ENCODE measurements at places on chromosomes 6 and 20.

DNA sequence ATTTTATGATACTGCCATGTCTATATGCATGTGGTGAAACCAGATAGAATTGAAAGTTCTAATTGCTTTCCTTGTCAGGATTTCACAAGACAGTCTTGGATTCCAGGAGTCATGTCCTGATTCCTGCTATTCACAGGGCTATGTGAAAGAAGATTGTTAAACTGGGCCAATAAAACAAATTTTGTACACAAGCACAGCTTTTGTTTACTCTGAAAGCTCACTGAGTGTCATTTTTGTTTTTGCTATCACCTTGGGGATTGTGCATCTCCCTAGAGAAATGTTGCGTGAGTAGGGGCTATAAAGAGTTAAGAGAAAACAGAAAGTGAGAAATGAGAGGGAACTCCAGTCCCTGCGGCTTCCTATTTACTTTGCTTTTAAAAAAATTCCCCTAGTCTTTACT lies 627.5 kb downstream of the PKHD1 start:
- no peak for DNase-seq

- no peak for DNase-seq
Measured at GRCh38 chr6:14772188-14772587, 473.7 kb upstream of the JARID2 start.

DNA sequence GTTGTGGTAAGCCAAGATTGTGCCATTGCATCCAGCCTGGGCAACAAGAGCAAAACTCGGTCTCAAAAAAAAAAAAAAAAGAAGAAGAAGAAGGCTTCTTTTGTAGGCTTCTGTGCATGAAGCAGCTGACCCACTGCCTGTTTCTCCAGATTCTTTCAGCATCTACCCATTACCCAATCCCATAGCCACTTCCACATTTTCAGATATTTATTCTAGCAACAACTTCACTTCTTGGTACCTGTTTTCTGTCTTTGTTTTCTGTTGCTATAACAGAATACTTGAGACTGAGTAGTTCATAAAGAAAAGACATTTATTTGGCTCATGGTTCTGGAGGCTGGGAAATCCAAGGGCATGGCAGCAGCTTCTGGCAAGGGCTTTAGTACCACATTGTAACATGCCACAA lies 95.3 kb upstream of the SGK1 start:
- no peak for DNase-seq

DNA sequence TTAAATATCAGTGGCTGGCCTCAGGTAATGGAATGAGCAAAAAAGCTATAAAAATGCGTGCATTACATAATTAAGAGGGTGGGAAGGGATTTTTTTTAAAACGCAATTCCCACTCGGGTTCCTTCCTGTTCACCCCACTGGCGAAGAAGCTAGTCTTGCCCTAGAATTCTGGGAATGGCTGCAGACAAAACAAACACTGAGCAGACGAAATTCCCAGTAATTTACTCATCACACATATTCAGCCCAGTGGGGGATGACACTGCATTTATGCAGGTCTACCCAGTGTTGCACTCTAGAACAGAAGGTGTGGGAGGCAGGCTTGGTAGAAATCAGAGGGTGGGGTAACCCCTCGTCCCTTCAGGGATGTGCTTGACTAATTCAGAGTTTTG lies 2695.0 kb upstream of the DEFB115 start:
- DNase-seq = no peak

DNA sequence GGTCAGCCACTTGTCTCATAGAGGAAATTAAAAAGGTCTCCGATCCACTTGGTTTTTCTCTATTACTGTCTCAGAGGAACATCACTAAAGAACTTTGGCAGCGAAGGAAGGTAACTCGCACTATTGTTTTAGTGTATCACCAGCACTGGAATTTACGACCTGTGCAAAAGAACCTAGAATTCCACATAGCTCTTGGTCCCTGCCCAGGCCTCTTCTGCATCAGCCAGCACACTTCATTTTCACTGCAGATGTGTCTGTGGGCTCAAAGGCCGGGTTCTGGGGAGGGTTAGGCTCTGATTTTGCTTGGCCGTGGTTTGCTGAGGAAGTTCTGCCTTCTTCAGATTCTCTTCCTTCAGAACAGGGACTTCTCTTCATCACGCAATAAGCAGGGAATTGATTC lies 102.8 kb upstream of the TMEM181 start:
- DNase-seq = no peak

- no peak for DNase-seq
Measured at GRCh38 chr6:24880451-24880850, 55.3 kb downstream of the RIPOR2 start.

GRCh38 chr6:28370440-28370839 lies 20.7 kb downstream of the ZKSCAN3 start:
- no peak for DNase-seq

GRCh38 chr6:33590531-33591198 lies 10.6 kb upstream of the BAK1 start:
- DNase-seq = no peak

DNA sequence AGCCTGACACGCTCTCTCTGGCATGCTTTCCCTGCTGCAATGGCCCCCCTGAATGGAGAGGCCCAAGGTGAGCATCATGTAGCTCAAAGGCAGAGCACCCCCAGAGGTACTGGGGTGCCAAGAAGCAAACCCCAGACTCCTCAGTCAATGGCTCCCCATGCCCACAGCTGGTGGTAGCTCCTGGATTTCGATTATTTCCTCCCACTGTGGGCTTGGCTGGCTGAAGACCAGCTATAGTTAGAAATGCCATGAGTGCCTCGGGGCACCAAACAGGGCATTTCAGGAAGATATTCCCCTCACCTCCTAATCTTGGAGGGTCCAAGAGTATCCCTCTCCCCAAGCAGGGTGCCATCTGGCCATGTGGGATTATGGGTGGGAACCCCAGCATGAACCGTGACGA lies 16.8 kb downstream of the MAP1LC3A start:
- no peak for DNase-seq

DNA sequence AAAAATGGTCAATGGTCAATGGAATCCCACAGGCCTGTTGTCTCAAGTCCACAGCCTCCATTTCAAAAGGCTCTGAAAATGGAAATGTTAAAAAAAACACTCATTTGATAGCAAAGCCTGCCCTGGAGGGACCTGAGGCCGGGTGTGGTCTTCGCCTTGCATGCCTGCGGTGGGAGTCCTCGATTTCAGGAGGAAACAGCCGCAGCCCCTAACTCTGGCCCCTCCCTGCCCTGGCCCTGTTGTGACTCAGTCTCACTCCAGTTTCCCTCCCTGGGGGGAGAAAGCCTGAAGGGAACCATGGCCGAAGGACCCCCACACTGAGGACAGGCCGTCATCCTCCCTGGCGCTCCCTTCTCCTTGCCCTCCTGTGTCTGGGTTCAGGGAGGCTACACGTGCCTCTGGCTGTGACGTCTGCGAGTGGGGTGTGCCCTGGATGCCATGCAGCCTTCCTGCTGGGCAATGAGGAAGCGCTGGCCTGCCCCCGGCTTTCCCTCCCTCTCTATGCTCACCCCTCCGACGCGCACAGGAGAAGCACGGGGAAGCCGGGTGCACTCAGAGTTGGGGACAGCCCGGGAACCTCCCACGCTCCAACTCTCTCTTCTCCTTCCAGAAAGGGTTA lies 9.2 kb downstream of the BHLHE23 start:
- no peak for DNase-seq

- no peak for DNase-seq
Measured at GRCh38 chr6:39891976-39892375, 42.3 kb downstream of the MOCS1 start.

GRCh38 chr6:13668291-13668928 lies 43.2 kb downstream of the RANBP9 start:
- DNase-seq = no peak

GRCh38 chr6:33710296-33711121 lies 991 bp downstream of the UQCC2 start:
- DNase-seq = no peak

GRCh38 chr6:84228198-84228543 lies 728 bp upstream of the CEP162 start:
- DNase-seq = no peak

- DNase-seq = no peak
Measured at GRCh38 chr6:122078481-122078880, 321.0 kb upstream of the HSF2 start.

DNA sequence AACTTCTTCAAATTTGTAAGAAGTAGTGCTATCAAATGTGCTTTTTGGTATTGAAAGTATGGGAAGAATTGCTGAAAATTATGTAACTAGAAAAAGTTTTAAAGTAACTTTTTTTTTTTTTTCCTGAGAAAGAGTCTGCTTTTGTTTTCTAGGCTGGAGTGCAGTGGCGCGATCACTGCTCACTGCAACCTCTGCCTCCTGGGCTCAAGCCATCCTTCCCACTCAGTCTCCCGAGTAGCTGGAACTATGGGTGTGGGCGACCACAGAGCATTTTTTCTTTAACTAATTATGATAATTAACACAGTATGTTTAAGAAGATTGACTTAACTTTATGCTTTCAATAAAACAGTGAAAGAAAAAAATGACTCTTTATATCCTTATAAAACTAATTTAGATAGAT lies 38.4 kb downstream of the BMP5 start:
- DNase-seq = no peak

DNA sequence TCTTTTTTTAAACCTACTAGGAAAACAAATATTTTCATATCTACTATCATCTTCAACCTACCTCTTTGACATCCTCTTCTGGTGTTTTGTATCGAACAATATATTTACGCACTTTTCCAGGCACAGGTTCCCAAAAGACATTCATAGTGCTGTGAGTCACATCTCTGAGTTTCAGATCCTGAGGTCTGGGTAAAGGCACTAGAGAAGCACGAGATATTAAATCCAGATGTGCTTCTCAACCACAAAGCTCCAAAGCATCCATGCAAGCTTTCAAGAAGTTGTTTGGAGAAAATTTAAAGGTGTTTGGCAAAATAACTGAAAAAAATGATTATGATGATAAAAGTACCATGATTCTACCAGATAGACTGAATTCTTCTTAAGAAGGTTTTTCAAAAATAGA lies 62.7 kb downstream of the COL12A1 start:
- no peak for DNase-seq

- no peak for DNase-seq
Measured at GRCh38 chr6:45651301-45651700, 273.6 kb upstream of the SUPT3H start.

- no peak for DNase-seq
Measured at GRCh38 chr20:52904837-52905236, 67.3 kb upstream of the TSHZ2 start.

GRCh38 chr6:166046226-166046625 lies 121.4 kb downstream of the TBXT start:
- no peak for DNase-seq

DNA sequence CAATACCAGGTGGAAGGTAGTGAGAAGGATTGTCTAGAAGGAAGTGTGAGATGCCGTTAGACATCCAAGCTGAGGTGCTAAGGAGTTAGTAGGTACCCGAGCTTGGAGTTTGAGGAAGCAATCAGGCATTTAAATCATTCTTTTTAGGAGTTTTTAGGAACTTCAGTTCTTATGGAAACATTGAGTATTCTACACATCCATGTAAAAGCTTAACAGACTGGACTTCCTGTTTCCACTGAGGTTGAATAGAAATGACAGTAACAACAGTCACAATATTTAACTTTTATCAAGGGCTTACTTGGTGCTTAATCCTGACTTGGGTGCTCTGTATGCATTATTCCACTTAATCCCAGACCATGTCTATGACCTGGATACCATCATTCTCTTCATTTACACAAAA lies 136.4 kb downstream of the UST start:
- DNase-seq = no peak

DNA sequence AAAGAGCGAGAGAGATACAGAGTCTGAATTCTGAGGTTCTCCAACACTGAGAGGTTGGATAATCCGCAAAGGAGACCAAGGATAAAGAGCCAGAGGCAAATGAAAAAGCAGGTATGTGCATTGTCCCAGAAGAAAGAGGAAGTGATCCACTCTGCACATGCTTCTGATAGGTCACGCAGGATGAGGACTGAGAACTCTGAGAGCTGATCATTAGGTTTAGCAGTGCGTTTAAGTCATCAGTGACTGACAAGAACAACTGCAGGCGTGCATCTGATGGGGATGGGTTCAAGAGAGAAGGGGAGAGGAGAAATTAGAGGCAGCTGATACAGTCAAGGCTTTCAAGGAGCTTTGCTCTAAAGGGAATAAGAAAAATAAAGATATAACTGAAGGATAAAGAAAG lies 301.2 kb upstream of the SGK1 start:
- DNase-seq = no peak

GRCh38 chr20:15625981-15626380 lies 947.3 kb downstream of the KIF16B start:
- no peak for DNase-seq

DNA sequence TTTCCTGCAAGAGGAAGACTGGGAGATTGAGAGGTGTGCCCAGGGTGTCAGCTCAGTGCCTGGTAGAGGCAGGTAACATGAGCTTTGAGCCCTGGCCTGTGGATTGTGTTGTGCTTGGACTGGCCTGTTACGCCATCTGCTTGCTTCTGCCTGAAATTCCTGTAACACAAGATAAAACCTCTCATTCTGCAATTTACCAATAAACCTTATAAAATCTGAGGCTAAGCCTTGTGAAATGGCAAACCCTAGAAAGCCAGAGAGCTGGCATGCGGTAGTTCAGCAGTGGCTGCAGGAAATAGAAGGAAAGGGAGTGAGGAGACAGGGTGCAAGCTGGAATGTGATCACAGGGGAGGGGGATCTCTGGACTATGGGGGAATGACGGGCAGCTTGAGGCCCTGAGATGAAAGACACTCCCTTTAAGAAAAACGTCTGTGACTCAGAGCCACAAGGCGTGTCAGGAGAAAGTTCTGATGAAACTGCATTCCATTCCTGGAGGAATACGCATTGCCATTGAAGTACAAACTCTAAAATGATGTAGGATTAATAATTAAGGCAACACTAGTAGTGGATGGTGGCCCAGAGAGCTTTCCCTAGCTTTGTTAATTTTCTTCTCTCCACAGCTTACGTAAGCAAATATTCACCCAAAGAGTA lies 26.3 kb upstream of the TFAP2A start:
- DNase-seq = no peak

DNA sequence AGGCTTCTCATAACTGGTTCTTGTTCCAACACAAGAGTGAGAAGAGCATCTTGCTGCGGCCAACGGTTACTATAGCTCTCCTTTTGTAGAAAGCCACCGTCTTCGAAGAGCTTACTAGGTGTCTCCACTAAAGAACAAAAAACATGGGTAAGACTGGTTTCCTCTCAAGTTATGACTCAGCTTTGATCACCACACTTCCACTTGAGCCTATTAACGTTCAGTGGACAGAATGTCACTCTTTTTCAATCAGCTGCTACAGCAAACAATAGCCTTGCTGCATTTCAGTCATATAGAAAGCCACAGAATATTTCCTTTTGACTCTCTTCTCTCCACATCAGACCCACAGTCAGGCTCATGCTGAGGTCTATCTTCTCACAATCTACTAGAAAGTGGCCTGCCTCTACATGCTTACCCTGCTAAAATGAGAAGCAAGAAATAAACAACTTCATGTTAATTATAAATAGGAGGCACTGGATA lies 243.5 kb upstream of the PREP start:
- no peak for DNase-seq

DNA sequence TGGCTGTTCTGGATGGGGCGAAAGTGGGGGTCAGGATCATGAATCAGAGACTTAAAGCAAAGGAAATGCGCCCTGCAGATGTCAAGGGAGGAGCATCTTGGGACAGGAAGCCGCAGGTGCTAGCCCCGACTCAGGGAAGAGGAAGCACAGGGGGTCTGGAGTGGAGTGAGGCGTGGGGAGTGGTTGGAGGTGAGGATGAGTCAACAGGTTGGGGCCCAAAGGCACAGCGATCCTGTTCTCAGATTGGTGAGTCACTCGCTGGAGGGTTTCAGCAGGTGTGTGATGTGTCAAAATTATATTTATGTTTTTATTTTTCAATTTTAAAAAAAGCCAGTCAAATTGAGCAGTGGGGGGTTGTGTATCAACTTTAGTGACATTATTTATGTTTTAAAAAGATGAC lies 19.0 kb downstream of the PACSIN1 start:
- DNase-seq = peak; percentile 36

GRCh38 chr6:44712353-44713111 lies 325.0 kb downstream of the CDC5L start:
- no peak for DNase-seq

Data from stimulated activated CD8-positive, alpha-beta memory T cell treated with anti-CD3 and anti-CD28 coated beads, Interleukin-7, amount 100 ng/mL, for 1 hour (primary cell).